ENCODE measurements at places on chromosomes 5 and 9.

GRCh38 chr5:77239126-77239741, 28.8 kb downstream of the PDE8B start:
- no peak for DNase-seq

- DNase-seq = no peak
These were observed 316.0 kb upstream of the DMAC1 start for GRCh38 chr9:8115570-8115969.

DNA sequence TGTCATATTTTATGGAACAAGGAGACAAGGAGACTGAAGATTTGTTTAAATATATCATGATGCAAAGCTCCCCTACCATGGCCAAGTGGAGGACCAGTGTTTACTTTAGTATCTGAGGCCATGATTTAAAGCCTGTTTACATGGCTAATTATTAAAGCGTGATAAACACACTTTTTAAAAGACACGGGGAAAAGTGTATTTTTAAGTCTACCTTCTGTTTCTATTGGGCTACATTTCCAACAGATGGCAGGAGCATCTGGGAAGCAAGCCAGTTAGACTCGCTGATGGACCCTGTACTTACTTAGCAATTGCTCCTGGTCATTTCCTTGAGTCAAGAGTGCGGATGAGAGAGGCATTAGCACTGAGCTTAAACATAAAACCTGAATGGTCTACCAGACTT, 480.3 kb upstream of the SEMA6A start:
- DNase-seq = no peak

- DNase-seq = no peak
These were observed 9.0 kb upstream of the FAF2 start for GRCh38 chr5:176438959-176439757.

DNA sequence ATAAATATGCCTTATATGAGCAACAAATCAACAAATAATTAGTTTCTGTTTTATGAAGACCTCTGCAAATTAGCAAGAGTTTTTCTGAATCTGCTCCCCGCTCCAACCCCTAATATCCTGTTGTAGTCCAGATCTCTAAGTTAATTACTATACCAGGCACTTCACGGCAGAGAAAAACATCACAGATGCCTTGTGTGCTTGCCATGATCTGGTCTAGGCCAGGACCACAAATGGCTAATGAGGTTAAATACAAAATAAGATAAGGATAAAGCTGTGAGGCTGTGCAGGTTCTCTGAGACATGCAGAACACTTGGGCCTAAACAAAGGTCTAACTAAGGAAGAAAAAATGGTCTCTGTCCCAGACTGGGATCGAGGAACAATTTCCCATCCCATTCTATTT, 150.8 kb downstream of the SLIT3 start:
- DNase-seq = no peak

Data from cortex of kidney (tissue), 1 donor.